ENCODE measurements at places on chromosomes 3 and 15.
A peak's percentile ranks its signal among the peaks of the same experiment; 100 is the strongest.

GRCh38 chr3:4492208-4493013 lies 737 bp upstream of the ITPR1 start:
- DNase-seq = peak; percentile 75

DNA sequence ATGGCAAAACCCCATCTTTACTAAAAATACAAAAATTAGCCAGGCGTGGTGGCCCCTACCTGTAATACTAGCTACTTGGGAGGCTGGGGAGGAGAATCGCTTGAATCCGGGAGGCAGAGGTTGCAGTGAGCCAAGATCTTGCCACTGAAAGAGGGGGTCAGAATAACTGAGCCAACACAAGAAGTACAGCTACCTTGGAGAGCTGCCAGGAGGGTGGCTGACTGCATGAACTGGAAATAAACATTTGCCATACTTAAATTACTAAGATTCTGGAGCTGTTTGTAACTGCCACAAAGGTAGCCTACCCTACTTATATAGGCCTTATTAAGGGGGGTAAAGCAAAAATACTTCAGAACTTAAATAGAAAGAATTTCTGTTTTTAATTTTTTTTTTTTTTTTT lies 15.4 kb upstream of the PIK3CB start:
- peak; percentile 69 for DNase-seq

DNA sequence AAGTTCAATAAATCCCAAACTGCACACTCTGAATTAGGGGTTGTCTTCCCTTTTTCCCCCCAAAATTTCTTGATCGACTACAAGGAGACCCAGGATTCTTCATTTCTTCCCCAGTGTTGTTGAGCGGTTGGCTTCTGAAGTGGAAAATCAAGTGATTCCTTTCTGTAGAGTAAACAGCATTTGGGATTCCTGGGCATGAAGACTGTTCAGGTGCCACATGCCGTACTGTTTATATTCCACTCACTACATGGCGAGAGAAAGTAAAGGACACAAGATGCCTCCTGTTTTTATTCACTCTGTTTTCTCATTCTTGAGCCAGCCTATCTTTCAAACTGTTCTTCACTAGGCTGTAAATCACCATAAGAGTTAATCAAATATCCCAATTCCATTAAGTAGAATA lies 12.6 kb downstream of the FSTL1 start:
- DNase-seq = no peak

DNA sequence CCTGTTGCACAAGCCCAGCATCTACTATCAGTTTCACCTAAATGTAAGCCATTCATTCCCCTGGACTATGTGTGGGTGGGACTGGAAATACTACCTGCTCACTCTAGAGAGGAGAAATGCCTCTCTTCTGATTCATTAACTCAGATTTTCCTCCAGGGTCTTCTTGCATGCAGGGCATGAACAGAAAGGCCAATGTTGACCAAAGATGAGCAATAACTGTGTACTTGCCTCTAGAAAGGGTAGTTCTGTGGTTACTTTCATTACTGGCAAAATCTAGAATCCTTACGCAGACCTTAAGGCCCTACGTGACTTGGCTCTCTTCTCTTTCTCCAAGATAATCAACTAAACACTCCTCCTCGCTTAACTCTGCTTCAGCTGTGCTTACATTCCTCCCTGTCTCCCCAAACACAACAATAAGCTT lies 81.4 kb upstream of the PSMD6 start:
- no peak for DNase-seq

All from hematopoietic multipotent progenitor cell treated with erythropoietin and hydrocortisone succinate and interleukin-3 and kit ligand, for 4 days (in vitro differentiated cells).